Breast epithelium (tissue), 4 donors: ENCODE measurements at places on chromosomes 2 and 18. TPM values are rescaled to one million over a fixed set of nuclear protein-coding genes. Genes with fewer than 3 reads are reported as not detected.

GRCh38 chr2:235666213-235666781 lies 172.5 kb downstream of the AGAP1 start:
- no peak for DNase-seq

DNA sequence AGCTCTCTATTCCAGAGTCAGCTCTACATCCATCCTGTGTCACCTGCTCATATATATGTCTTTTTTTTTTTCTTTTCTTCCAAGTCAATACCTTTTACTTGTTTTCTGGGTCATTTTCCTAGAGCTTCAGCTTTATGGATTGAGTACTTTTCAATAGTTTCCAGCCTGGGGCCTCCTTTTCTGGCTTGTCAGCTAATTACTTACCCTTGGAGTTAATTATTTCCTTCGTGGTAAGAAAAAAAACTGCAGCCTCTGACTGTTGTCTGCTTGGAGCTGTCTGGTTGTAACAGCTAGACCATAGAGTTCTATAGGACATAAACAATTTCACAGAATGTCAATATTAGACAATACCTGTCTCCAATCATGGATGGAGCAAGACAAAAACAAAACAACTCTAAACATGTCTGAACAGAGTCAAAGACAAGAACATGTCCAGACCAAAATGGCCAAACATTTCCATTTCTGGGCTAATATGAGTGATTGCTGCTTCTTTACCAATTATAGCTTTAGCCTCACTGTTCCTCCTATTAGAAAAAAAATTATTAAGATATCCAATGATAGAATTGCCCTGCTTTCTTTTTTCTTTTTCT lies 643.1 kb downstream of the SLC4A3 start:
- no peak for DNase-seq

DNA sequence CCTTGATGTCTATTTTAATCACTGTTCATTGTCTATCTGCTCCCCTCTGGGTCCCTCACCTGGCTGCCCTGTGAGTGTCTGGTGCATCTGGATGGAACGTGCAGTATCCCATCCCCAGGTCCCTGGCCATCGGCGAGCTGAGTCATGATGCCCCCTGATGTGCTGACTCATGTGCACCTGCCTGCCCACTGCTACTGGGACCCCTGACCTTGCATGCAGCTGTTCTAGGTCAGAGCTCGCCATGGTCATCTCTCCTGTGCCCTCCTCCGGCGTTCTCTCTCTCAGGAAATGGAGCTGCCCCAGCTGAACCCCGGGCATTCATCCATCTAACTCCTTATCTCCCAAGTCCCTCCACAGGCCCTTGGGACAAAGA lies 516.2 kb upstream of the HS6ST1 start:
- no peak for DNase-seq

DNA sequence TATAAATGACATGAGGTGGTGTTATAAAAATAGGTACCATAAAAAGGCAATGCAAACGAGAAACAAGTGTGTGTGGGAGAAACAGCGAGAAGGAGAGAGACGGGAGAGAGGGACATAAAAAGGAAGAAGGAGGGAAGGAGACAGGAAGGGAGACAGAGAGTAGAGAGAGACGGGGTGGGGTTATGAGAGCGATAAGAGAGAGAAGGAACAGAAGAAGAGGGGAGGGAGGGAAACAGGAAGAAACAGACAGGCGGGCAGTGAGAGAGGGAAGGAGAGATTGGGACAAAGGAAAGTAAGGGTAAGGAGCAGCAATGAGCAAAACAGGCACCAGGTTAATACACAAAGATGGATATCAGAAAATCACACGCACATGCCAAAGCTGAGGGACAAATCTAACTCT lies 83.7 kb downstream of the TGFA start:
- DNase-seq = no peak

GRCh38 chr2:224973112-224974016 lies 68.9 kb downstream of the DOCK10 start:
- no peak for DNase-seq

- DNase-seq = no peak
Measured at GRCh38 chr2:212709280-212709679, 170.7 kb upstream of the ERBB4 start.

- no peak for DNase-seq
Measured at GRCh38 chr18:7102131-7102530, 15.5 kb downstream of the LAMA1 start.

The GPR75 gene
- 4.9 TPM for total RNA-seq

The COLEC12 gene
- 57.3 TPM for total RNA-seq

The CFAP221 gene
- not detected for total RNA-seq

The HDHD2 gene
- 24.9 TPM for total RNA-seq
